ENCODE measurements at places on chromosomes 11 and 22.

DNA sequence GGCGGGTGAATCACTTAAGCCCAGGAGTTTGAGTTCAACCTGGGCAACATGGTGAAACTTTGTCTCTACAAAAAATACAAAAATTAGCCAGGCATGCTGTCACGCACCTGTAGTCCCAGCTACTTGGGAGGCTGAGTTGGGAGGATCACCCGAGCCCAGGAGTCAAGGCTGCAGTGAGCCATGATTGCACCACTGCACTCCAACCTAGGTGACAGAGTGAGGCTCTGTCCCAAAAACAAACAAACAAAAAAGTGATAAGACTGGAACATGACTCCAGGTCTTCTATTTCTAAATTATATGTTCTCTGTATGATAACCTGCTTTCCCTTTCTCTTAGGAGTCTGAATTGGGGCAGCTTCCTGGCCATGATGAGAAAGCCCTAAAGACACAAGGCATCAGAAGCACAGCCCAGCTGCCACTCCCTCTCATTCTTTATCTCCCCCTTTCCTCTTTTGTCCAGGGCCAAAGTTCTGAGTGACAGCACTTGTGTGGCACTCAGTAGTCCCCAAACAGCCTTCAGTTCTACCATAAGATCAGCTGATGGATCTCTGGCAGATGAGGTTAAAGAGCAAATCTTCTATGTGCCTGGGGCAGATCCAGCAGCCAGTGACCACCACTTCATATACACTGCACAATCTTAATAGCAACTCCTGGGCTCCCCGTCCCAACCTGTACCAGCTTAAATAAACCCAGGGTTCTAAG, 136.0 kb downstream of the C11orf58 start:
- no peak for DNase-seq

- DNase-seq: no peak
Measured at GRCh38 chr11:92236856-92237255, 12.2 kb downstream of the FAT3 start.

GRCh38 chr11:29481738-29482137, 535.1 kb downstream of the KCNA4 start:
- no peak for DNase-seq

- no peak for DNase-seq
Measured at GRCh38 chr11:13302420-13302958, 24.9 kb downstream of the BMAL1 start.

DNA sequence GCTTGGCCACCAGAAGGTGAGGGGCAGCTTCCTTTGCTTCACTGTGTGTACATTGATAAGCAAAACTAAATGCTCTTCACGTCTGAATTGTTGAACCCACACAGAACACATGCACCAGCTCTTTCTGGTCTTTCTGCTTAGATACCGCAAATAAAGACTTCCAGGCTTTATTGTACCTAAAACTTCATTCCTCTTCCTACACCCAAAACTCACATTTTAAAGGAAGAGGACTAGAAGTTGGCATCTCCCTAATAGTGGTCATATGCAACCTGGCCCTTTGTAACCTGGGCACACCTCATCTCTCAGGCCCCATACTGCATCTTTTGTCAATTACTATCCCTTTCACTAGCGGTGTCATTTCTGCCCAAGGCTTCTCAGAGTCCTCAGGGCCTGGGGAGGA, 5.9 kb downstream of the SLC17A6 start:
- no peak for DNase-seq

DNA sequence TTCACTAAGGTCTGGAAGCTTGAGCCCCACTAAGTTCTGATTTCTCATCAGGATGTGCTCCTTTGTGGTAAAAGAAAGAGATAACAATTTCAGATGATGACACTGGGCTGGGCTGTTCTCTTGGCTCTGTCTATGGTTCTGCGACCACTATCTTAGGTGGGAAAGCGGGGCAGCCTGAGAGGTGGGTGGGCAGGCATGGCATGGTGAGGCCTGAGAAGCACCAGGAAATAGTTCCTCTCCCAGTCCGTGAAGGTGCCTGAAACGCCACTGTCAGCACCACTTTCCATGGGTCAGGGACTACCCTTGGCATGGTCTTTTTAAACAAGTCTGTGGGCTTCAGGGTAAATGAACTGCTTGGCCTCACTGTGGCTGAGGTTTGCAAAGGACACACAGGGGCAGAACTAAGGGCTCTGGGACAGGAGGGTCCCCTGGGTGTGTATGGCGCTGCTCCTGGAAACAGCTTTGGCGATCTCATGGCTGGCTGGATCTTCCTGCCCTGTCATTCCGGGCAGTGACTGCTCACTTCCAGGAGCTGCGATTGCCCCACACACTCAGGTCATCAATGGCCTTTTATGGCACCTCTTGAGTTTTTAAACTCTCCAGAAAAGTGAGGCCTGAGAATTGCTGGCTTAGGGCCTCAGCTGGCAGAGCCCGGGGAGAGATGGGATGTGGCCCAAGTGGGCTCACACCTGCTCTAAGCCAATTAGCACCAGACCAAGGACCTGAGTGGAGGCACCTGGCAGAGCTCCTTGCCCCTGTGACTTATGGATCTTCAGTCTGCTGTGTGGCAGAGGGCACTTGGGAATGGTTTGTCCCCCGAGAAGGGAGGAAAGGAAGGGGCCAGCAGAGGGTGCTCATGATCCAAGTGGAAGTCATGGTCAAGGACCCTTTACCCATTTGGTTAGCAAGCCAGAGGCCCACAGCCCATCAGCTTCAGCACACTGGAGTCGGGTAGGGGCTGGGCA, 55.6 kb upstream of the LYVE1 start:
- DNase-seq: peak; percentile 55

DNA sequence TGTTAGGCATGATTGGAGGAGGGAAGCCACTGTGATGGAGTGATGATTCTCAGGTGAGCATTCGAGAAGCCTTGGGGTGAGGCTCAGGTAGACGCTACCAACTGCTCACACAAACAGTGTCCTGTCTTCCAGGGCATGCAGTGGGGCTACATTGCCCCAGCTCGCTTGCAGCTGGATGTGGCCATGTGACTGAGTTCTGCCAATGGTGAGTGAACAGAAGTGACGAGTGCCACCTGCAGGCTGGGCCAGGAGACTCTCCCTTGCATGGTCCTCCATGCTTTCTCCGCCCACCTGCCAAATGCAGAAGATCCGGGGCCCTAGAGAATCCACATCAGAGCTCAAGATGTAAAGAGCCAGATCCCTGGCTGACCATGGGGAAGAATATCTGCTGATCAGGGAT, 195.9 kb downstream of the BCR start:
- DNase-seq: no peak

- no peak for DNase-seq
Measured at GRCh38 chr22:49044776-49045175, 782.9 kb downstream of the BRD1 start.

GRCh38 chr22:46916886-46917770, 154.7 kb downstream of the TBC1D22A start:
- no peak for DNase-seq

GRCh38 chr11:58774164-58774593, 42.4 kb upstream of the GLYAT start:
- DNase-seq: no peak

- DNase-seq: no peak
Measured at GRCh38 chr11:95432714-95433503, 201.9 kb upstream of the SESN3 start.

DNA sequence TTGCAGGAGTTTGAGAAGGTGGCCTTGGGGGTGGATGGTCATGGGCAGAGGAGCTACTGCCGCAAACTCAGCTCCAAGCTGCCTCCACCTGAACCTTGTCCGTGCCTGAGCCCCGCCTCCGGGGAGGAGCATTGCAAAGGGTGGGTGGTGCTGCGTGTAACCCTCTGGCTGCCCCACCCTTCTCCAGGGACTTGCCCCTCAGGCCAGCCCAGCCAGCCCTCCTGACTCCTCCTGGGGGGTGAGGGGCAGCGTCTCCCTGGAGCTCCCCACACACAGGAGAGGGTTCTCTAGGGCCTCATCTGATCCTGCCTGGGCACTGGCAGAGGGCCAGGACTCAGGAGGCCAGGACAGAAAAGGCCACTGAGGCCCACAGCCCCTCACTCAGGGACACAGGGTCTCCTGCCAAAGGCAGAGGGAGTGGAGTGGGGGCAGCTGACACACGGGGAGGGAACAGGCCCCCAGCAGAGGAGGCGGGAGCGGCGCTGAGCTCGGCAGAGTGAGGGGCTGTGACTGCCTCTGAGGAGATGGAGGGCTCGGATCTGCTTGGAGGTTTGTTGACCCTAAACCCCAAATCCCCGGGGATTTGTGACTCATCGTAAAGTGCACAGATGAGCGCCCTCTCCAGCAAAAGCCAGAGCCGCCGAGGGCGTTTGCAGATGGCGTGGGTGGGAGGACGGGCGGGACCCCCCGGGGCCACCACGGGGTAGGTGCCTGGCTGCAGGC, 12.8 kb downstream of the BRSK2 start:
- no peak for DNase-seq

DNA sequence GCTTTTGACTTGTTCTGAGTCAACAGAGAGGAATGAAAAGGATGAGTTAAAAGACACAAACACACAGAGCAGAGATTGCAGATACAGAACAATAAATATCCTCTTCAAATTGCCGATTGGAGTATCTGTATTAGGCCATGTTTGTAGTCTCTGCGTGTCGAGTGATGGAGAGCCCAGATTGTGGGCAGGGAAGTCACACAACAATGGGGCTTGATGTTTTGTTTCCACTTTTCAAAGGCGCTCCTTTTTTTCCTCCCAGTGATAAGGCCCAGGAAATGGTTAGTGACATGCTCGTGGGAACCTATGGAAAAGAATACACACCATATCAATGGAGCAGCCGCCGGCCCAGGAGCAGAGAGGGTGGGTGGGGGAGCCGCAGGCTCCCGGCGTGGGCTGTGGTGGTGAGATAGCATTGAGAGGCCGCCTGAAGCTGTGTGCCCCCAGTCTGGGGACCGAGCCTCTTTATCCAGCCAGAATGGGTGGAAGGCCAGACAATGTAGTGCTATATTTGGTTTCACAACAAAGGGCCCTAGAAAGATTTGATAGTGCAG, 555.9 kb downstream of the INSC start:
- no peak for DNase-seq

DNA sequence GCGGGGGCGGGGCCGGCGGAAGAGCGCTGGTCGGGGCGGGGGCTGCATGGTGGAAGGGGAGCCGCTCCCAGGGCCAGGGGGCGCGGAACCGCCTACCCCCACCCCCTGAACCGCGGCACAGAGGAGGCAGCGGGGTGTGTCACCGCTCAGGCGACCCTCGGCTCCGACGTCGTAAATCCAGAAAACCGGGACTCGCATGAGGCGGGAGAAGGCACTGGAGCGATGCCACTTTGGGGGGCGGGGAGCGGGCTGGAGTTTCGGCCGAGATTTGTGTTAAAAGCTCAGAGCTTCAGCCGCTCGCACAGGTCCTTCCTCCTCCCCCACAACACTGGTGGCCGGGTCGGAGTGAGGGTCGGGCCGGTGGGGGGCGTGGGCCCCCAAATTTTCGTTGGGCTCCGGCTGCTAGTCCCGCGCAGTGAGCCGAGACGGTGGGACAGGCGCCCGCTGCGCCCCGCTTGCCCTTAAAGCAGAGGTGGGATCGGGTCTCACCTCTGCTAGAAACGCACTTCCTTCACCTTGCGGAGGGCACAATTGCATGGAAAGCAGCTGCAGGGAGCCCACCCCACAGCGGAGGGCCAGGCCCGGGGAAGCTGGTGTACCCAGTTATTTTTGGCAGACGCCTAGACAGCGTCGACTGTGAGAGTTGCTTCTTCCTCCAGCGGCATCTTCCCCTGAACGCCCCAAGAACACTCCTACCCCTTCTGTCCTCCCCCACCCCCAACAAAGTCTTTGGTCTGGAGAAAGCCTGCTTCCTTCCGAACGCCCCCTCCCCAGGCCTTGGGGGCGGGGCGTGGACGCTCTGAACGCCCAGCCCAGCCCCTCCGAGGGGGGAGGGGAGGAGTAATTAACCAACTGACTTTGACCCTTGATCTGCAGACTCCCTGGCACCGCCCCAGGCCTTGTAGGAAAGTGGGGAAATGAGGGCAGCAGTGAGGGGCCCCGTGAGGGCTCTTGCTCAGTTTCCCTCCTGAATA, 1.1 kb downstream of the OVOL1 start:
- DNase-seq: no peak

DNA sequence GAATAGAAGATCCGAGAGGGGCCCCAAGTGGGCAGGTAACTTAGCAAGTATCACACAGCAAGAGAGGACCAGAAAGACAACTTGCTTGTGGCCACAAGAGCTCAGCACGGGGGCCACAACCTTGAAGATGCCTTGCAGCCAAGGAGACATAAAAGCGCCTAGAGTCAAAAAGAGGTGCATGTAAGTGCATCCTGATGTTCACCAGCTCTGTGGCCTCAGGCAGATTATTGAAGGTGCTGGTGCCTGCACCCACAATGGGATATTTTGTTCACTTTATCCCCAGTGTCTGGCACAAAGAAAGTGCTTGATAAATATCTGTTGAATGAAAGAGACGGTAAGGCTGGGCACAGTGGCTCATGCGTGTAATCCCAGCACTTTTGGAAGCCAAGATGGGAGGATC, 106.0 kb upstream of the ASPHD2 start:
- no peak for DNase-seq

DNA sequence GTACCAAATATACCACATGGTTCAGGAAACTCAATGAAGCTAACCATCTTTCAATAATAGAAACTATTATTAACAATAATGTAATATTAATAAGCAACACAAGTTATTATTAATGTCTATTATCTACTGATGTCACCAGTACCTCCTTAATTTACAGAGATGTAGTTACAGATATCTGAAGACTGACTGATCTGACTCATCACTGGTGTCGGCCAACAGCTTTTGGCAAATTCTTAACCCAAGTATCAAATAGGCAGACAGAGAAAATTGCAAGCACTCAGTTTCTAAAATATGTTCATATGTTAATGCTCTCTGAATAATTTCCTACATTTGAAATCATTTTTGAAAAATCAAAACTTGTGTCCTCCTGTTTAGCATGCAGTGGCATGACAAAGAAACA, 100.4 kb upstream of the DDI1 start:
- DNase-seq: no peak

DNA sequence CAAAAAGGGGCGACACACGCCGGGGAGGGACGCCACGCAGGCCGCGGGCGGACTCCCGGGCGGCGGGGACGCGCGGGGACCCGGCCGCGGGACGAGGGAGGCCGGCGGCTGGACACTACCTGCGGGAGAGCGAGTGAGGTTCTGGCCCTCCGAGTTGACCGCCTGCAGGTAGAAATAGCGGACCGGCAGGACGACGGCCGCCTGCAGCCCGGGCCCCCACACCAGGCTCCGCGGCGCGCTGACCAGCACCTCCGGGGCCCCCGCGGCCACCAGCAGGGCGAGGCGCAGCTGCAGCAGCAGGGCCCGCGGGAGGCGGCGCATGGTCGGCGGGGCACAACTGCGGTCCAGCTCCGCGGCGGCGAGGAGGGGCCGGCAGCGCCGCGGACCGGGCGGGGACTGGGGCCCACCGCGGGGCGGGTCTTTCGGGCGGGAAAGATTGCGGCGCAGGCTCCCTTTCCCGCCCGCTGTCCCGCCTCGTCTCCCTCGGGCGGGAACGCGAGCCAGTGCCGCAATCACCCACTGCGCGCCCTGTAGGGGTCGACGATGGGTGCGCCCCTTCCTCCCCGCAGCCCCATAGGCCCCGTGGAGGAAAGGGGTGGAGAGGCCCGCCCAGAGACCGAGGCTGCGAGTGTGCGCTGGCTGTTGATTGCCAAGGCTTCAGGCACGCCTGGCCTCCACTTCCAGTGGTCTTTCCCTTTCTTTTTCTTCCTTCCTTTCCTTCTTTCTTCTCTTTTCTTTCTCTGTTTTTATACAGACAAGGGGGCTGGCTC, at the start of gene POGLUT3:
TSS of gene POGLUT3 (minus strand) at position 339 of the 770 bp plus-strand sequence. CDS start at position 321, 18 bp downstream.
- peak; percentile 76 for DNase-seq

GRCh38 chr11:119116235-119116594, 5.2 kb upstream of the HINFP start:
- no peak for DNase-seq

All from NCI-H1092 (cell line).